ENCODE measurements at places on chromosomes 13 and 19.

GRCh38 chr13:92739306-92739818 lies 487.2 kb upstream of the GPC6 start:
- no peak for DNase-seq

DNA sequence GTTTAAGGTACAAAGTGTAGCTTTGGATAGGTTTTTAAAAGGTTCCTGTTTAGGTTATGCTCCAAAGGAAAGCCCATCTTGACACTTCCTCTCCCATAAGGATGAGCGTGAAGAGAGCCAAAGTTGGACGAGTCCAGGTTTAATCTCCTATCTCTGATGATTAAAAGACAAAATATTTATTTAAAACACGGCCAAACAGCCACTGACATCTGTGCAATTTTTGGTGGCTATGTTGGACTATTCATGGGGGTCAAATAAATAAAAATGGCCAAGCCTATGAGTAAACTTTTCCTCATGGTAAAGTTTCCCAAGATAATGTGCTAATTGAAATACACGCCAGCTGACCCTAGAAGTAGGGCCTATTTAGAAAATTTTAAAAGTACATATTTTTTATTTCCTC lies 69.0 kb upstream of the DOCK9 start:
- no peak for DNase-seq

GRCh38 chr13:37899753-37900152 lies 30.2 kb upstream of the TRPC4 start:
- no peak for DNase-seq

GRCh38 chr13:48505012-48505411 lies 27.9 kb downstream of the RCBTB2 start:
- no peak for DNase-seq

DNA sequence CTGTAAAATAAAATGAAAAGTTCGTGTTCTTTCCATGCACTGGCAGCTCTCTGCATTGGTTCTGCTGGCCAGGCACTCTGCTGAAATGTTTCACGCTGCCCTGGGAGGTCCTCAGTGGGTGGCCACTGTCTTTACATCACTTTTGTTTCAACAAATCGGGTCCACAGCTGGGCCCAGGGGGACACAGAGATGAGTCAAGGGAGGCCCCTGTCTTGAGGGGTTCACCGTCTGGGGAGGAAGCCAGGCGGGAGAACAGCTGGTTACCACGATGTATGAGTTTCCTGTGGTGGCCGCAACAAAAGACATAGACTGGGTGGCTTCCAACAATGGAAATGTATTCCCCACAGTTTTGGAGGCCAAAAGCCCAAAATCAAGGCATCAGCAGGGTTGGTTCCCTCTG lies 5.1 kb upstream of the KLF2 start:
- no peak for DNase-seq

- DNase-seq, result no peak
Measured at GRCh38 chr19:15447057-15447456, 2.7 kb downstream of the WIZ start.

- no peak for DNase-seq
Measured at GRCh38 chr19:19542507-19542906, 4.4 kb downstream of the CILP2 start.

DNA sequence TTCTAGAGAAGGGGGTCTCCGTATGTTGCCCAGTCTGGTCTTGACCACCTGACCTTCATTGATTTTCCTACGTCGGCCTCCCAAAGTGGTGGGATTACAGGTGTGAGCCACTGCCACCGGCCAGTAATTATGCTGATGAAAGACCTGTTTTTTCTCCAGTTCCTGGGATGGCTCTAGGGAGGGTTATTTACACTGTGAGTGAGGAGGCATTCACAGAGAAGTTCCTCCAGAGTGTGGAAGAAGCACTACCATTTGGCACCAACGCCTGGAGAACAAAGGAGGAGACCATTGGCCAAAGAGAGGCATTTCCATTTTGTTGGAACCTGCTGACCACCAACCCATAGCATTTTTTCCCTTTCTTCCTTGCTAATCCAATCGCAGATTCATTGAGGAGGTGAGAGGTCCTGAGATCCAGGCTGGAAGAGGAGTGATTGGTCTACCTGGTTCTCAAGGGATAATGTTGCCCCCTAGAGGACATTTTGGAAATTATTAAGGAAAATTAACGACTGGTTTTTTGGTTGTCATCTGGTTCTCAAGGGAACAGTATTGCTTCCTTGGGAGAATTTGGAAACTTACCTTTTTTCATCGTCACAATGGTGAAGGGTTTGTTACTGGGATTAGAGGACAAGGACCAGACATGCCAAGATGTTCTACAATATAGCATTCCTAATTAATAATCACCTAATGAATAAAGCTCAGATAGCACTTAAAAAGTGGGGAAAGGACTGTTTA lies 5.5 kb upstream of the SAE1 start:
- DNase-seq, result no peak

DNA sequence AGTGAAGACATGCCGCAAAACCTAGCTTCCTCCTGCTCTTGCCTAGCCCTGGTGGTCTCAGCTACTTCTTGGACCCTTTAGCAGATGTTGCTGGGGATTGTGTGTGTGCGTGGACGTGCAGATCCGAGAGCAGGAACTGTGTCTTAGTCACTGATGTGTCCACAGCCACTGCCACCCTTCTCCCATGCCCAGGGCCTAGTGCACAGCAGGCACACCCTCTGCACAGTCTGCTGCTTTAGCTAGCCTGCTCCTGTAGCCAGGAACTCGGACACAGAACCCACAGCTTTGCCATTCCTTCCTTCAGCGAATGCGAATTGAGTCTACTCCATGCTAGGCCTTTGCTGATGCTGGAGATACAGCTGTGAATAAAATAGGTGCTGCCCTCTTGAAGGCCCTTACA lies 2.3 kb downstream of the CLPTM1 start:
- DNase-seq, result no peak

- DNase-seq, result peak; percentile 74
Measured at GRCh38 chr19:3360421-3361383, 5.7 kb upstream of the NFIC start.

GRCh38 chr19:46728208-46728607 lies 11.3 kb upstream of the PRKD2 start:
- no peak for DNase-seq

DNA sequence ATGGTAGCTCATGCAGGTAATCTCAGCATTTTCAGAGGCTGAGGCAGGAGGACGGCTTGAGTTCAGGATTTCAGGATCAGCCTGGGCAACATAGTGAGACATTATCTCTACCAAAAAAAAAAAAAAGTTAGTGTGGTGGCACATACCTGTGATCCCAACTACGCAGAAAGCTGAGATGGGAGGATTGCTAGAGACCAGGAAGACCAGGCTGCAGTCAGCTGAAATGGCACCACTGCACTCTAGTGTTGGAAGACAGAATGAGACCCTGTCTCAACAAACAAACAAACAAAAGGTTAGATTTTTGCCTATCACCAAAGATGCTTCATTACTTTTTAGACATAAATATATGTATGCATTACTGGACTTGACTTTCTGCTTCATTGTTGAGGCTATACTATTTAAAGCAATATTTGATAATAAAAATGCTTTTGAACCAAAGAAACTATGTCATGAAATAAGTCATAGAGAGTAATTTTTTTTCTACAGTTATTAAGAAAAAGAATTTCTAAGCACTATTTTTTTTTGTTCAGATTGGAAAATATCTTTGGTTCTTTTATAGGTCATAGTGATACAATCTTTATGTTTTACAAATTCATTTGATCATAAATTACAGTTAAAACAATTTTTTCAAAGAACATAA lies 1180.1 kb upstream of the ATXN8OS start:
- no peak for DNase-seq

DNA sequence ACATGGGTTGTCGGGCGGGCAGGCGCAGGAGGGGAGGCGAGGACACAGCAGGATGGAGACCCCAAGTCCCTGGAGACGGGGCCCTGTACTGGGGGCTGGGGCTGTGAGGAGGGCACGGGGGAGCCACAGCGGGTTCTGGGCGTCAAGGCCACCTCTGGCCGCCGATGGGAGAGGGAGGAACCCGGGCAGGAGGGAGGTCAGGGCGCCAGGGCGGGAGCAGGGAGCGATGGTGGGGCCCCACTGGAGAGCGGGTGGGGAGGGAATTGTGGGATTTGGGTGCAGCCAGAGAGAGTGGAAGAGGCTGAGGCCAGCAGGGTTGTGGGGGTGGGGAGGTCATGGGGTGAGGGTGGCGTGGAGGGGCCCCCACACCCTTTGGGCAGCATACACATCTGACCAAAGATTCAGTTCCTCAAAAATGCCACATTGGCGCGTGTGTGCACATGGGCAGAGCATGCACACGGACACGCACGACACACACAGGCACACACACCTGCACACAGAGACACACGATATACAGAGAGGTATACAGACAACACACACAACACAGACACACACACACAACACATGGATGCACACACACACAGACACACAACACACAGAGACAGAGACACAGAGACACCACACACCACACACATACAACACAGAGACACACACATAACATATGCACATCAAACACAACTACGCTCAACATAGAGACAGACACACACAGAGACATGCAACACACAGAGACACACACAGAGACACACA lies 54.9 kb downstream of the AP1M1 start:
- no peak for DNase-seq

DNA sequence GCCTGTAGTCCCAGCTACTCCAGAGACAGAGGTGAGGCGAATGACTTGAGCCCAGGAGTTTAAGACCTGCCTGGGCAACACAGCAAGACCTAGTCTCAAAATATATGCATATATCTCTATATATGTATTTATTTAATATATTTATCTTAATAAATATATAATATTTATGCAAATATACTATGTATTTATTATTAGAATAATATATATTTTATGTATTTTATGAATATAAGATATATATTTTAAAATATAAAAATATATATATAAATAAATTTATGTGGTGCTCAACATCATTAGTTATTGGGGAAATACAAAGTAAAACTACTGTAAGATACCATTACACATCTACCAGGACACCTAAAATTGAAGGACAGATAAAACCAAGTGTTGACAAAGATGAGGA lies 58.1 kb upstream of the IPO5 start:
- no peak for DNase-seq

Measured in activated T-helper 9 cell treated with anti-CD3 and anti-CD28 coated beads, Interleukin-2, amount 50 U/mL, for 16 hours (primary cell).